Caudate nucleus (tissue), 63 donors: ENCODE measurements at places on chromosomes 12 and 14.

DNA sequence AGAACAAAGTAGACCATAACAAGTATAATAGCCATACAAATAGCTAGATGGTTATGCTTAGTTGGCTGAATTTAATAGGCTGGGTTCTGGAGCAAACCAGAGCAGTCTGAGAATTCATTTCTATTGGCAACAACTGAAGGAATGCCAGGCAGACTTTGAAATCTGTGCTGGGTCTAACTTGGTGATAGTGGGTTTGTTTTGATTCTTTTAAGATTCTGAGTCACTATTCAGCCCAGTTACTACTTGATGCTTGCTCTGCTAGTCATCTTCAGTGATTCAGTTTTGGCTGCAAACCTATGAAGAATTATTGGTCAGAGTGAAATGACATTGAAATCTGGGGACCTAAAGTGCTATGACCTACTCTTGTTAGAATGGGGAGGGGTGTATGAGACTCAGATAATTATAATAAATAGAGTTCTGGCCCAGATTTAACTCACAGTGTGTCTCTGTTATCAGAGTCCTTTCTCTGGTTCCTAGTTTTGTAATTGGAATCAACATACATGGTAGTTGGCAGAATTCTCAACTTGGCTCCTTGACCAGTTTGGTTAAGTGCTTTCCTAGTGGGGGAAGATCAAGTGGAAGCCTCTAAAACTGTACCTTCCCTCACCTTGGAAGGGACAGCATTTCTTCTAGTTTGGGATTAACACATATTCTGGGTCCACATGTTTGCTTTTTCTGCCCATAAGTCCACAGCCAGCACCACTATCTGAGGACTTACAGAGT, 43.5 kb downstream of the MNAT1 start:
- no peak for DNase-seq

- DNase-seq, result no peak
Observed at GRCh38 chr14:50957296-50957695, 13.0 kb upstream of the PYGL start.

DNA sequence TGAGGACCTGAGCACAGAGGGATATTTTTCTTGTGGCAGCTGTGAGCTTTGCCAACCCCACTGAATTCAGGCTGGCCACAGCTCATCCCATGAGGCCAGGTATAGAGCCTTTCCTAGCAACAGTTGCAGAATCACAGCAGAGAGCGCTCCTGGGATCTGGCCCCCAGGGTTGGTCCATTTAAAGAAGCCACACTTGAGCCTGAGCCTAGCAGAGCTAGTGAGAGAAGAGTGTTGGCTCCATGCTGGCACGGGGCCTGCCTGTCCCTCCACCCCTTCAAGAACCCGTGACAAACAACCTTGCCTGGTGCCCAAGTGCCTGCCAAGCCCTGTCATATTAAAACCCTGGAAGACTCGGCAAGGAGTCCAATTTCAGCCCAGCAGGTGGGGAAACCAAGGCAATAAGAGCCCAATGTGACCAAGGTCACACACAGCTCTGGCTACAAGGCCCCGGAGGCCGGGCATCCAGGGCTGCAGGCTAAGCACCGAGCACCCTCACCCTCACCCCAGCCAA, 91.6 kb downstream of the LRRC74A start:
- no peak for DNase-seq

DNA sequence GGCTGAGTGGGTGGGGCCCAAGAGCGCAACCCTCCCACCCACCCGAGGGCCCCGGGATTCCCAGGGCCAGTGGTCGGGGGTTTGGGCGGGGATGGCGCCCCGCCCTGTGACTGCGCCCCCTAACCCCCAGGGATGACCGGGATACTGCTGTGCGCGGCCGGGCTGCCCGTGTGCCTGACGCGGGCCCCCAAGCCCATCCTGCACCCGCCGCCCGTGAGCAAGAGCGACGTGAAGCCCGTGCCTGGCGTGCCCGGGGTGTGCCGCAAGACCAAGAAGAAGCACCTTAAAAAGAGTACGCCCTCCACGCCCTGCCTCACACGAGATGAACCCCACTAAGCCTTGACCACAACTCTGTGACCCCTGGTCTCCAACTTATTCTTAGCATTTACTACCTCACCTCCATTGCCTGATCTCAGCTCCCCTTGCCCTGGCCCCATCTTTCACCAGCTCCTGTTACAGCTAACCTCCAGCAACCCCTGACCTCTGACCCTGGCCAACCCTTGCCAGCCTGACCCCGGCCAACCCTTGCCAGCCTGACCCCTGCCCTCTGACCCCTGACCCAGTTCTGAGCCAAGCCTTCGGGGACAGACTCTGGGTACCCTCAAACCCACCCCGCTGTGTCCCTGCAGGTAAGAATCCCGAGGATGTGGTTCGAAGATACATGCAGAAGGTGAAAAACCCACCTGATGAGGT, 37.0 kb downstream of the DTX1 start:
- DNase-seq, result no peak

GRCh38 chr14:33810308-33810707, 140.6 kb downstream of the EGLN3 start:
- no peak for DNase-seq

GRCh38 chr14:61476754-61477410, 155.5 kb downstream of the PRKCH start:
- no peak for DNase-seq

DNA sequence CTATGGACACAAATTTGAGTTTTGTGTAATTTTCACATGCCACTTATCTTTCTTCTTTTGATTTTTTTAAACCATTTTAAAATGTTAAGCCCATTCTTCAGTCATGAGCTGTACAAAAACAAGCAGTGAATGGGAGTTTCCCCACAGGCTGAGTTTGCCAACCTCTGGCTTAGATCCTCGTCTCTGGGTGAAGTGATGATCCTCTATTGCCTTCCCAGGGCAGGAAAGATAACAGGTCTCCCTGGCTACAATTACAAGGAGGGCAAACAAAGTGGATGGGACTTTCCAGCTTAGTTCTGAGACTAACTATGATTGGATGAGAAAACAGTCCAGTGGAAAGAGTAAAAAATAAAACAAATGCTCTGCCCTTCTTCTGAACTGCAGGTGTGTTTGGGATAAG, 203.7 kb downstream of the SPTSSA start:
- DNase-seq, result no peak

DNA sequence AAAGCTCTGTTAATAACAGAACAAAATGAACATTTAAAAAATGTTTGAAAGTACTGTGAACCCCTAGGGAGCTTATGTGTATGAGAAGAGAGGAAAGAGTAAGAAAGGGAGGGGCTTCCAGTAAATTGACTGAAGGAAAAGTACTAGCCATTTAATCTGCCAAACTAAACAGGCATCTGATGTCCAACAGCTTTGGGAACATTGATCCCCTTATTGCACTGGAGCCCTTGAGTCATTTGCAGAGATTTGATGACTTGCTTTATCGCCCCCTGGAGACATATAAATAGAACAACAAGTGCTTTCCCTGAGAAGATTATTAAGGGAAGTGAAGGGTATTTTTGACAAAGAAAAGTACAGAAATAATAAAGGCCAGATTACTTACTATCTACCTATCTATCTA, 319.3 kb upstream of the NOVA1 start:
- no peak for DNase-seq

GRCh38 chr12:117192057-117192456, 1.8 kb upstream of the FBXO21 start:
- DNase-seq, result no peak

DNA sequence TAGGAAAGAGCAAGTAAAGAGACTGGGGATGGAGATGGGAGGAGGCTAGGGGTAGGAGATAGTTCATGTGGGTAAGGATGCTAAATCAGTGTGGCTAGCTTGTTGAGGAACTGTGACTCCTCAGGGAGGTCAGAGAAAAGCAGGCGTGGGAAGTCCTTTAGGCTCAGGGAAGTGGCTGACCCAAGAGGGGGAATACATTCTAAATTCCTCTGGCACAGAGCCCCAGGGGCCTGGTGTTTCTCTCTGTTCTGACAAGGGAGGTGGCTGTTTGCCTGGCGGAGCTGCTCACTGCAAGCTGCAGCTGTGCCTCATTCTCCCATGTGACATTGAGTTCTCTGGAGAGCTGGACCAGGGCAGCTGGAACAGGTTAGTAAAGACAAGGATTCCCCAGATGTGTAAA, 152.2 kb upstream of the SLC38A2 start:
- DNase-seq, result no peak

DNA sequence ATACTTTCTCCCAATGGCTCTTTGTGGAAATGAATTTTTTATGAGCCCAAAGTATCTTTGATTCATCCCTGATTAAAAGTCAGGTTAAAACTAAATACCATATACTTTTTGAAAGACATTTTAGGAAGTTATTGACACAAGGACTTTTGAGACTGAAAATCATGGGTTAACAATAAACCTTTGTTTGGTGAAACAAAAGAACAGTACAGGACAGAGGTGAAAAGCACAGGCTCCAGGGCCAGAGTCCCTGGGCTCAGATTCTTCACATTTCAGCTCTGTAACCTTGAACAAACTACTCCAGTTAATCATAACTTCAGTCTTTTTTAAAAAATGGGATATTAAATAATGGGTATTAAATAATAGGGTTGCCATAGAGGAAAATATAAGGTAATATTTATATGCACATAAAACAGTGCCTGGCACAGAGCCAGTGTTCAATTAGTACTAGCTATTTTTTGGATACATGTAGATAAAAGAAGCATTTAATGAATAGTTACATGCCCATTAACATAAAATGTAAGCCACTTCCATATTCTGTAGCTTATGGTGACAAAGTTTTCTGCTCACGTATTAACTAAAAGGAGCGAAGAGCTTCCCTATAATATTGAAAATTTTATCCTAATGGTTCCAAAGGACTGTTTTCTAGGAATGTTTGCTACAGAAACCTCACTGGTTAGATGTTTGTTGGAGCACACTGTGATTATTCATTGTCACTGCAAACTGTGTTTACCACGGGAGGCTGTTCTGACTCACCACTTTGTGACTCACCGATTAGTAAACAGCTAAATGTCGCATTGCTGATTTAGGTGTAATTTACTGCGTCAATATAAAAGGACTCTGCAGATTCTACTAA, 255.4 kb downstream of the DAD1 start:
- DNase-seq, result peak; percentile 1

- DNase-seq, result no peak
Observed at GRCh38 chr14:74302152-74302628, 544 bp downstream of the ABCD4 start.

DNA sequence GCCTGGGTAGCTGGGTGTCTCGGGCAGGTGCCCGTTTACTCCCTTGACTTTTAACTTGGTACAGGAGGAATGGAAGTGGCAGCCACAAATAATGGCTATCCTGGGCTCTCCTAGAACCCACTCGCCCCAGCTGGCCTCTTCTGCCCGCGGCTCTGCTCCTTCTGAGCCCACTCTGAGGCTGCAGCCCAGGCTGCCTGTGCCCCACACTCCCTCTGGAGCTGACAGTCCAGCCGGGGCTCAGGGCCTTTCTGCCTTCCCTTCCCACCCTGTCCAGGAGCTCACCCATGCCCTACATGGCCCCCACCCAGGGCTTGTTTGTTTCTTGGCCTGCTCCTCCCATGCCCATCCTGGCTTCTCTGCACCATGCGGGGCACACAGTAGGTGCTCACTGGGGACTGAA, 15.6 kb downstream of the ZNF839 start:
- DNase-seq, result no peak

- no peak for DNase-seq
Observed at GRCh38 chr14:38835874-38836273, 267.2 kb downstream of the SEC23A start.

DNA sequence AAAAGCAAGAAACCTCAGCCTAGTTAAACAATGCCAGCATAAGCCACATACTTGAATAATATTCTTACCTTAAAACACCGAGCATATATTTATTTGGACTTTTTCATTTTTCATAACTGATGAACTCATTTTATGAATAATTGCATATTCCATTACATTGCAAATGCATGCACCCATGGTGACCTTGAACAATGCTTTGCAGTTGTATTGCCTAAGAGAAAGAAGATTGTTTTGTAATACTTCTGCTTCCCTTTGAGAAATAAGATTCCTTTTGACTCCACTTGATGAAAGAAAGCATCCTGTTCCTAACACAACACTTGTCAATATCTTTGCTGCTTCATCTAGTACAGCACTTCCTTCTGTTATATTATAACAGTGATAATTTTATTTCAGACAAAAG, 1182.2 kb downstream of the FLRT2 start:
- no peak for DNase-seq

- DNase-seq, result no peak
Observed at GRCh38 chr12:21118760-21119159, 12.2 kb upstream of the SLCO1B1 start.

GRCh38 chr14:51424561-51425251, 184.7 kb downstream of the TMX1 start:
- no peak for DNase-seq

GRCh38 chr14:71905860-71906259, 26.4 kb upstream of the RGS6 start:
- DNase-seq, result no peak

GRCh38 chr14:53875324-53875897, 81.2 kb downstream of the BMP4 start:
- no peak for DNase-seq

DNA sequence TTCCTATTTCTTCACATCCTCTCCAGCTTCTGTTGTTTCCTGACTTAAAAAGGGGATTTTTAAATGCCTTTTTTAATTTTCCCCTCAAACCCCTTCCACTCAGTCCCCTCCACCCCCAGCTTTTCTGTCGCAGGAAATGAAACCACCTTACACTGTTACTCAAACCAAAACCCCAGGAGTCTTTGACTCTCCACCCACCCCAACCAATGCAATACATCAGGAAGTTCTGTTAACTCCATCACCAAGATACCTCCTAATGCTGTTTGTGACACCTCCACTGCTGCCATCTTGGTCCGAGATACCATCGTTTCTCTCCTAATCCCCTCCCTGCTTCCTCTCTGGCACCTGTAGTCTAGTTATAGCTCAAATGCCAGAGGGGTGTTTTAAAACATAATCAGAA, 25.4 kb upstream of the CPM start:
- DNase-seq, result no peak

DNA sequence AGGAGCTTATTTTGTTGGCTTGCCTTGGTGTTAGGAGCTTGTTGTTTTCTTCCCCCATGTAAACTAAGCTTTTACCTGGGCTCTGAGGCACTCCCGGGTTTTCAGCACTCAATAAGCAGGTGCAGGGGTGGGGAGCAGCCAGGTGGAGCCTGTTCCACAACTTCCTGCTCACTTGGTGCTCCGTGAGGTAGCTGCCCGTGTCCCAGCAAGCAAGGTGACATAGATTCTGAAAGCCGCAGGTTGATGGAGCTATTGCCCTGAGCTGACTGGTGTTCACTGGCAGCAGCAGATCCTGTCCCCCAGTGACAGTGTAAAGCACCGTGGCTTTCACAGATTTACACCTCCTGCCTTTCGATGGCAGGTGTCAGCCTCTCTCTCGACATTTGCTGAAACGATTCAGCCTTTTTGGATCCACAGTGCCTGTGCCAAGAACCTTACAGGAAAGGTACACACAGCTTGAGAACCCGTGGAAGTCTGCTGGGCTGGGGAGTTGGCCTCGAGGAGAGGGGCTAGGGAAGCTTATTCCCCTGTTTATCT, 295.7 kb upstream of the FKBP4 start:
- no peak for DNase-seq

DNA sequence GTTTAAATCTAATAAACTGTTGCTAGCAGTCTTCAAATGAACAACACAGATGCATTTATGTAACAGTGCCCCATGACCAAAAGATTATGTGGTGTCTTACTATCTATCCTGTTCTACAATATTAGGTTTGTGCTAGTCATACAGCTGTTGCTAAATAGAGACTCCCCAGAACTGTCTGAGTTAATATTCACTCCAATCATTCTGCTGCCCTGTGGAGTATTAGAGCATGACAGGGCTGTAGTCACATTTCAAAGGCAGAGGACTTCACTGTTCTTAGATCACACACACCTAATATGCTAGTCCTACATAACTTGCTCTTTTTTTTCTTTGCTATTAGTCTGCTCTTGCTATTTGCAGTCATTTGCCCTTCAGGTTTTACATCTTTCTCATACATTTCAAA, 157.6 kb upstream of the MDGA2 start:
- no peak for DNase-seq
